ENCODE measurements at places on chromosomes 5 and 9.

DNA sequence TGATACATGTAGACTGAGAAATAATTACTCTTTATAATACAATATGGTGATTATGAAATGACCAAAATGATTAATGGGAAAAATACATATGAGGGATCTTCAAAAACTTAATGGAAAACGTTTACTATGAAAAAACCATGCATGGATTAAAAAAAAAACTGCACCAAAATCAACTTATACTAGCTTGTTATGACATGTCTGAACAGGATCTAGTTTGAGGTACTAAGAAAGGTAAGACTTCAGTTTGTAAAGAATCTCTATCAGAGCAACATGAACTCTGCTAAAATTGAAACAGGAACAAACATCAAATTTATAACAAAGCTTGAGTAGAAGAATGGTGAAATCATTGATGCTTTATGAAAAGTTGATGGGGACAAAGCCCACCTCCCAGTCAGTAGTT is 178.0 kb downstream of the SLIT3 start:
- no peaks in the 10 kb centered on the region for H3K4me1 ChIP-seq
- DNase-seq = no peak
- H3K27me3 ChIP-seq = no peaks in the 10 kb centered on the region
- no peak overlapping the region for H3K27ac ChIP-seq
- H3K36me3 ChIP-seq = no peaks in the 10 kb centered on the region

DNA sequence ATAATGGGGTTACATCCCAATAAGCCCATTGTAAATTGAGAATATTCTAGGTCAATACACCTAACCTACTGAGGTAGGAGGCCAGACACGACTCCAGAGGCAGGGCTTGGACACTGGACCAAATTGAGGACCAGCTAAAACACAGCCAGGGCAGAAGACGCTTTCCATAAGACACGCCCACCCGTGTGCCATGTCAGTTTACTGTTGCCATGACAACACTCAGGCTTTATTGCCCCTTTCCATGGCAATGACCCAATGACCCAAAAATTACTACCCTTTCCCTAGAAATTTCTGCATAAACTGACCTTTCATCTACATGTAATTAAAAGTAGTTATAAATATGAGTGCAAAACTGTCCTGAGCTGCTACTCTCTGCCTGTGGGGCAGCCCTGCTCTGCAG is 31.5 kb downstream of the SLC22A4 start:
- H3K4me3 ChIP-seq = no peak overlapping the region
- H3K4me1 ChIP-seq = no peaks in the 10 kb centered on the region
- H3K27ac ChIP-seq = no peak overlapping the region
- no peak for DNase-seq

DNA sequence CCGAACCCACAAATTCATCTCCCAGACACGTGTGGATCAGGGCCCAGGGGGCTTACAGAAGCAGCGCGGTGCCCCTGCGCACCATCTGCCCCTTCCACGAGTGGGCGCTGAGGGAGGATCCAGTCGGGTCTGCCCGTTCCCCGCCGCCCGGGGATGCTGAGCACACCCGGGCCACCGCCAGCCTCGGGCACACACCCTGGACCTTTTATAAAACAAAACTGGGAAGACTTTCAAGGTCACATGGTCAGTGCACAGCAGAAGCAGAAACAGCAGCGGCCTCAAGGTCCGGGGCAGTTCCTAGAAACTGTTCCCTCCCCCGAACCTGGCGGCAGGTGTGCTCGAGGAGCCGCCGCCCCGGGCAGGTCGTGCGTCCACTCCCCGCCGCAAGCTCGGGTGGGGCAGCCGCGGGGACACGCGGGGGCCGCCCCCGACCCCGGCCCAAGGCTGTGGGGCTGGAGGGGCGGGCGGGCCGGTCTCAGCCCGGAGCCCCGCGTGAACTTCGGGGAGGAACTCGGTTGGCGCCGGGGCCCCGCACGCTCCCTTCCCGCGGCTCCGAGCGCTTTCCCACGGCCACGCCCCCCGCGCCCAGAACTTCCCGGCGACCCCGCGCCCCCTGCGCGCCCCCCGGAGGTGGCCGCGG is 633 bp upstream of the PPP1R26 start:
- H3K27ac ChIP-seq = peak overlapping the region; percentile 79
- H3K27me3 ChIP-seq = no peaks in the 10 kb centered on the region
- no peaks in the 10 kb centered on the region for H3K36me3 ChIP-seq
- H3K4me3 ChIP-seq = peak overlapping the region; percentile 59
- H3K4me1 ChIP-seq = no peaks in the 10 kb centered on the region

GRCh38 chr9:73011956-73012355 is 59.1 kb upstream of the ALDH1A1 start:
- H3K27me3 ChIP-seq = no peaks in the 10 kb centered on the region
- no peak for DNase-seq
- no peak overlapping the region for H3K27ac ChIP-seq
- no peaks in the 10 kb centered on the region for H3K36me3 ChIP-seq

DNA sequence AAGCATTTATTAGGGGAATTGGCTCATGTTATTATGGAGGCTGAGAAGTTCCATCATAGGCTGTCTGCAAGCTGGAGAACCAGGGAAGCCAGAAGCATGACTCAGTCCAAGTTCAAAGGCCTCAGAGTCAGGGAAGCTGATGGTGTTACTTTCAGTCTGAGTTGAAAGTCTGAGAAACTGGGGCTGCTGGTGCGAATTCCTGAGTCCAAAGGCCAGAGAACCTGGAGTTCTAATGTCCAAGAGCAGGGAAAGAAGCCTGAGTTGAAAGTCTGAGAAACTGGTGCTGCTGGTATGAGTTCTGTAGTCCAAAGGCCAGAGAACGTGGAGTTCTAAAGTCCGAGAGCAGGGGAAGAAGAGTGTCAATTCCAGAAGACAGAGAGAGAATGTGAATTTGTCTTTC is 641.1 kb downstream of the ISL1 start:
- DNase-seq = no peak
- H3K36me3 ChIP-seq = no peaks in the 10 kb centered on the region
- H3K4me3 ChIP-seq = no peak overlapping the region
- no peaks in the 10 kb centered on the region for H3K4me1 ChIP-seq
- no peak overlapping the region for H3K27ac ChIP-seq
- no peaks in the 10 kb centered on the region for H3K27me3 ChIP-seq

Measured in colonic mucosa (tissue), 4 donors.